ENCODE measurements at places on chromosomes 3 and 15.

GRCh38 chr15:56176996-56177395, 66.7 kb downstream of the RFX7 start:
- no peak for DNase-seq

DNA sequence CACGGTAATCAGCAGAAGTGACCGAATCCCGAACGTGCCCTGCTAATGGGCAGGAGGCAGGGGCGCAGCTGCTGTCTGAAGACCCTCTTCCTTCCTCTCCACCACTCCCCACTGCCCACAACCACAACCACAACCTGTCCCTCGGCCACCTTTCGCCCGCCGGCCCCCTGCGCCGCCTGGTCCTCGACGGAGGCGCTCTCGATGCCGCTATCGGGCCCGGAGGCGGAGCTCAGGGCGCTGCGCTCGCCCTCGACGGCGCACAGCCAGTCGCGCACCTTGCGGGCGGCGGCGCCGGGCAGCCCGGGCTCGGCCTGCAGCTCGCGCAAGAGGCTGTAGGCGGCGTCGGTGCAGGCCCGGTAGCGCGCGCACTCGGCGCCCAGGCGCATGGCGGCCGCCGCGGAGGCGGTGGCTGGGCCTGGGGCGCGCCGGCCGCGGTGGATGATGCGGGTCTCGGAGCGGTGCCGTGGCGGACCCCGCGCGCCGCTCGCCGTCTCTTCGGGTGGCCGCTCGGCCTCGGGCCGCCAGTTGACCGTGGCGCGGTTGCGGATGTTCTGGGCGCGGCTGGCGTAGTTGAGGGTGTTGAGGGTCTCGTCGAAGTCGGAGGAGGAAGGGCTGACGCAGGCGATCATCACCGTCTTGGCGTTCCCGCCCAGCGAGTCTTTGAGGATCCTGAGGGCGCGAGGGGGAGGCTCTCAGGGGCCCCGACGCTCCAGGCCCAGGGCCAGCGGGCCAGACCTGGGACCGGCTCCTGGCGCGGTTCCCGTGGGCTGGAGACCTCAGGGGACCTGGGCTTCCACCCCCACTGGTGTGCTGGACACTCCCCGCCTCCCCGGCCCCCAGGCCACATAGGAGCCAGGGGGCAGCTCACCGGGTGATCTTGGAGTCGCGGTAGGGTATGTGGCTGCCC, 6.9 kb downstream of the KIF7 start:
- no peak for DNase-seq

GRCh38 chr15:70060214-70060992, 37.3 kb downstream of the TLE3 start:
- DNase-seq, result no peak

DNA sequence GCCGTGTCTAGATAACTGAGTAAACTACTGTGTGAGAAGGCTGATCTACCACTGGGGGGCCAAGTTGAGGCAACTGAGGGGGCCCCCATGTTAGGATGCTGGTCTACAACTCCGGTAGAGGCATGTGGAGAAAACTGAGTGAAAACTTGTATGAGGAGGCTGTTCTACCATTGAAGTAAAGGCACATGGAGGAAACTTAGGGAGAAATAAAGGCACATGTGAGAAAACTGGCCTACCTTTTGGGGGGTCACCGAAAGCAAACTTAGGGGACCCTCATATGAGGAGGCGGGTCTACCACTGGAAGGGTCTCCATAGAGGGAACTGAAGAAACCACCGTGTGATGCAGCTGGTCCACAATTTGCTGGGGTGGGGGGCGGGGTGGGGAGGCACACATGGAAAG, 155.2 kb downstream of the FBLN2 start:
- DNase-seq, result no peak

GRCh38 chr3:120424506-120424905, 26.3 kb downstream of the FSTL1 start:
- DNase-seq, result no peak

- DNase-seq, result no peak
Measured at GRCh38 chr15:67832897-67833709, 6.7 kb downstream of the RNU6-1 start.

- no peak for DNase-seq
Measured at GRCh38 chr3:163438760-163439159, 1639.5 kb downstream of the SI start.

GRCh38 chr3:10116138-10116460, 624 bp downstream of the BRK1 start:
- no peak for DNase-seq

DNA sequence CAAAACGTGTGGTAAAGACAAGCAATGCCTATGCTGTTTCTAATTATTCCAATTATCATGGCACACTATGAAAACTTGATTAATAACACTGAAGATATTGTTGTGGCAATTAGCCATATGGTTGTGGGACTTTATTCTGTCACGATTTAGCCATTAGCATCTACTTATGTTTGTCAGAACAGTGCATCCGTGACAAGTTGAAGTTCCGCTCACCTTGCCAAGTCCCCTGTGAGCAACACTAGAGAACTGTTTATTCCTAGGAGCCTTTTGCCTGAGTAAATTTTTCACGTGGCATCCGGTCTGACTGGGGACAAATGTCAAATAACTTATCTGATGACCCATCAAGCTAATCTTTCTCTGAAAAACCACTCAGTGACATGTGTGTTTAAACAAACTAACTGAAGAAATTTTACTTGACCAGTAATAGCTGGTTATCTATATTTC, 403.3 kb downstream of the TBC1D5 start:
- DNase-seq, result no peak

GRCh38 chr3:196643761-196644160, 4.3 kb downstream of the NRROS start:
- no peak for DNase-seq

DNA sequence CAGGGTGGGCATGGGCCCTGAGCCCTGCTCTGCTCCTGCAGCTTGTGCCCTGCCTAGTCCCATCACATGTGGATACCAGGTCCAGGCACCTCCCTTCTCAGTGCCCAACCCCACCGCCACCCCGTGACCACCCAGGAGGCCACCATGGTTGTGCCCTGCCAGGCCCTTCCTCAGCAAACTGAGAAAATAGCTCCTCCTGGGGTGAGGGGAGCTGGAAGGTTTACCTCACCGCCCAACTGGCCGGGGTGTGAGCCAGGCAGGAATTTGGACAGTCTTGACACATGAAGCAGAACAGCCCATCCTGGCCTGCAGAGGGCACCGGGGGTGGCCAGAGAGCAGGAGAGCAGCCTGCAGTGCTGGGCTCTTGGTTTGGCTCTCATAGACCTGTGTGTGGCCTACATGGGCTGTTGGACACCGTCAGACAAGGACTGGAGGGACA, 11.4 kb upstream of the C3orf22 start:
- no peak for DNase-seq

DNA sequence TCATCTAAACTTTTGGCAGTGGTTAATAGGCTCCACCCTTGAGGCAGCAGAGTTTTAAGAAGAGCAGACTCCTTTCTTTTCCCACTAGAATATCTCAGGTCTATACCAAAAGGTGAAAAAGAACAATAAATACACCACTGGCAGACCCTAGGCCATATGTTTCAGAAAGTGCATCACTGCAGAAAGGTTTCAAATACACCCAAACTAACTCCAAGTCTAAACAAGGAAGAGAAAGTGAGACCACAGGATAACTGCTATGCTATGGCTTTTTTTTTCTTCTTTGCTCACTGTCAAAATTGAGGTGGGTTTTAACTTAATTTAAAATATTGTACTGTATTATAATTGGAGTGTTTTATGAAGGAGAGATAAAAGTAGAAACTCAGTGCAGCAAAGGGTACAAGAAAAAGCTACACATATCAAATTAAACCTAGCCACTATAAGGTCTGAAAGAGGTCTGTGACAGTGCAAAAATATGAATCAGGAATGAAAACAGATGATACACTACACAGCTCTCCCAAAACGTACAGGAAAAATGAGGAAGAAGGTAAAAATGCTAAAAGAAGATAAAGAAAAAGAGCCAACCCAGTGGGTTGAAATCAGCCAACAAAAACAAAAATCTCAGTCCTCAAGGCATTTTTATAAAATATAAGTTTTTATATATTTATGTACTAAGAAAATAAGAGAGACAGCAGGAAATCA, 8.4 kb downstream of the SNX4 start:
- no peak for DNase-seq

- no peak for DNase-seq
Measured at GRCh38 chr3:55554634-55555425, 67.7 kb upstream of the WNT5A start.

- no peak for DNase-seq
Measured at GRCh38 chr3:48026951-48027908, 11.0 kb upstream of the MAP4 start.

DNA sequence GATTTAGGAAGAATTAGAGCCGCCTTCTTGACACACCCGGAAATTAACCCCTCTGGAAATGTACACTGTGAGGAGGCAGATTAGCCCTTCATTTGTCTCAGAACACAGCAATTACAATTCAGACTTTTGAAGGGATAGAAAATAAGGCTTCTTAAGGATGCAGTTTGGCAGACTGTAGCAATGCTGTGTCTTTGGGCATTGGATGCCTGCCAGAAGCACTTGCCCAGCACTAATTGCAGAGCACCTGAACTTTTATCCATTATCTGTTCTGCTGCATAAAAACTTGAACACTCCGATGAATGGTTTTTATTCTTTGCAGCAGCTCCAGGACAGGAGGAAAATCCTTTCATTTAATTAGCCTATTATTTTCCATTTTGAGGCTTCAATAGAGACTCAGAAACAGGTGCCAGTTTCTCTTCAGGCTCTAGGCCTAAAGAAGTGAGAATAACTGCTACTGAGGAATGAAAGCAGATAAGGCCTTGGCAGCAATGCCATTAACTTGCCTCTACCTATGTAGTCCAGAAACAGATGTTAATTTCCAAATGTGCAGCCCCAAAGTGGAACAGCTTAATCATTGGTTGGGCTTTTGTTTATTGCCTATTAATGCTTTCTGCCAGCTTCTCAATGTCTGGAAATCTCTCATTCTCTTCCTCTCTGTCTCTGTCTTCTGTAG, 418.5 kb downstream of the NSUN3 start:
- no peak for DNase-seq

GRCh38 chr3:40333416-40333815, 23.9 kb downstream of the EIF1B start:
- DNase-seq, result no peak

- DNase-seq, result no peak
Measured at GRCh38 chr3:142027300-142027699, 122.0 kb downstream of the TFDP2 start.

DNA sequence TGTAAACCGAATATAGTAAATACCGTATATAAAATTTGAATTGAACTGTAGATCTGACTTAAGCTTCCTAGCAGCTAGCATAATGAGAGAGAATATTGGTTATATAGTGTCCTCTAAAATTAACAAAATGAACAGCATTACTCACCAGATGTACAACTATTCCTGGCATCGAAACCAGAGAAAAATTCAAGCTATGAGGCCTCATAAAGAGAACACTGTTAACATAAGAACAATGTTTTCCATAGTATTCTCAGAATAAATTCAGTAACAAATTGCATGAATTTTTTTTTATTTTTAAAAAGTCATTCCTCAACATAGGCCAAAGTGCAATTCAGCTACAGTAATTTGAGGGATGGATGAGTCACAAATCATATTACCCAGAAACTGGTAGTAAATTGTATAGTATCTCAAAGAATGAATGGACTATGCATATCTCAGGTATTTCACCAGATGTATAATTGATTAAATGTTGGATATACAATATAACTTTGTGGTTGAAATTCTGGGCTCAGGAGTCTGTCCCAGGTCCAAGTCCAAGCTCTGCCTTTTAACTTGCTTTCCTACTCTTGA, 5.0 kb downstream of the TMEM207 start:
- DNase-seq, result no peak

GRCh38 chr3:149658744-149659497, 1.1 kb upstream of the WWTR1 start:
- no peak for DNase-seq

- no peak for DNase-seq
Measured at GRCh38 chr15:29822100-29822683, at the start of gene TJP1. Gene TJP1 (minus strand): TSS chr15:29822468. CDS start chr15:29822028, 440 bp downstream.

GRCh38 chr3:96700322-96701315, 113.8 kb upstream of the EPHA6 start:
- no peak for DNase-seq

DNA sequence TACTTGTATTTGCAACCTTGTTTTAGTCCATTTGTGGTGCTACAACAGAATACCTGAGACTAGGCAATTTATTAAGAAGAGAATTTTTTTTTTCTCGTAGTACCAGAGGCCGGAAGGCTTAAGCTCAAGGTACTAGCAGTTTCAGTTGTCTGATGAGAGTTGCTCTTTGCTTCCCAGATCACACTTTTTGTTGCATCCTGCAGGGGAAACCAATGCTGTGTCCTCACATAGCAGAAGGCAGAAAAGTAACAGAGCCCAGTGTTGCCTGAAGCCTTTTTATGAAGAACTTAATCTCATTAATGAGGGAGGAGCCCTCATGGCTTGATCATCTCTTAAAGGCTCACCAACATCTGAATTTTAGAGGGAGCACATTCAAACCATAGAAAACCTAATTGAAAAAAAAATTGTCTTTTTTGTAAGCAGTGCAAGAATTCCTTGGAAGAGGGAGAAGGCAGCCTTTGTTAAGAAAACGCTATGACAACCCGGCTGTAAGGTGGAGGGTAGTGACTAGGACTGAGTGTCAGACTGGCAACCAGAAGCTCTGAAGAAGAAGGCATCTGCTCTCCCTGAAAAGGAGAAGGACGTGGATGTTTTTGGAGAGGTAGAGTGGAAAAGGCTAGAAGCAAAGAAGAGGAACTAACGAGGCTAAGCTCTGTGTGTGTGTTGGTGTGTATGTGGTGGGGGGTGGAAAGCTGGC, 1245.3 kb downstream of the ROBO2 start:
- DNase-seq, result no peak

- DNase-seq, result no peak
Measured at GRCh38 chr3:8473029-8473428, 28.6 kb upstream of the LMCD1 start.

DNA sequence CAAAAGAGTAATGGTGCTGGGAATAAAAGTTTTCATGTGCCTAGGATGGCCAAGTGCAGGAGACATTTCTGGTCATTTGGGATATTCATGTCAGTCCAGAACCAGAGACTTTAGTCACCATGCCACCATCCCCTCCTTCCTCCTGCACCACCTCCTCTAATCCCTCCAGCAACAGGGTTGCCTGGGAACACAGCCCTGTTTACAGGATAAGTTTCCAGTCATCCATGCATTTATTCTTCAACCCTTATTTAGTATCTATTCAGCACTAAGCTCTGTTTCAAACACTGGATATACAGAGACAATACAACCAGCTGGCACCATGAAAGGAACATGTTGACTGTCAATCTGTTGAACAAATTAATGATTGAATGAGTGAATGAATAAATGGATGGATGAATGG, 211.7 kb downstream of the CLSTN2 start:
- DNase-seq, result no peak

DNA sequence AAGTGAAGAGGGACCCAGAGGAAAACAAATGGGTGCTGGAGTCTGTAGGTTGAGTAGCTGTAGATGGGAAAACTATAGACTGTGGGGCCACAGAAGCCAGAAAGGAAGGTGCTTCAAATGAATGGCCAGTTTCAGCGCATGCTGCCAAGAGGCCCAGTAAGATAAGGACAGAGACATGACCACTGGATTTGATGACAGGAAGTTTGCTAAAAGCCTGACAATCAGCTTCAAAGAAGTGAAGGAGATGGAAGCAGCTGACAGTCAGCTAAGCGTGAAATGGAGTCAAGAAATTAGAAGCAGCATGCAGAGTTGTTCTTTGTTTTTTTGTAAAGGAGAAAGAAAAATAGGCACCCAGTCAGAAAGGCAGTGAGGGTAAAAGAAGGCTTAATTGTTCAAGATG, 24.9 kb downstream of the TXNRD3 start:
- no peak for DNase-seq

Measured in CD4-positive, alpha-beta T cell treated with Interleukin-10 for 1 hour (primary cell).